Uterus (tissue), 4 donors: ENCODE measurements at places on chromosomes 2 and 18.

GRCh38 chr2:1749489-1750119 is 5.3 kb upstream of the PXDN start:
- no peaks in the 10 kb centered on the region for H3K27me3 ChIP-seq
- no peak for DNase-seq
- no peaks in the 10 kb centered on the region for H3K36me3 ChIP-seq
- no peak overlapping the region for H3K4me3 ChIP-seq
- no peak overlapping the region for H3K27ac ChIP-seq

DNA sequence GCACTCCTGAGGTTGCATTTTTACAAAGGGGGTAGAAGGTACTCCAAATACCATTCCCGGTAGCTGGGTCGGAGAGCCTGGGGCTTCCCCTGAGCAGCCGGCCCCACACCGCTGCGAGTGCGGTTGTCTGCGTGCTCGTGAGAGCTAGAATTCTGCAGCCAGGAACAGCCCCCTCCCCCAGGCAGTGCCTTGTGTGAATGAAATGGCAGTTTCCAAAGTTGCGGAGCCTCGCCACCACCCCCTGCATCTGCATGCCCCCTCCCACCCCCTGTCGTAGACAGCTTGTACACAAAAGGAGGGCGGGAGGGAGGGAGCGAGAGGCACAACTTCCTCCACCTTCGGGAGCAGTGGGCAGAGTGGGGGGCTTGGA is 1.1 kb downstream of the MYCN start:
- H3K4me3 ChIP-seq, result peak overlapping the region; percentile 44
- no peaks in the 10 kb centered on the region for H3K36me3 ChIP-seq
- DNase-seq, result no peak
- H3K4me1 ChIP-seq, result peaks cover 18% of the 10 kb centered on the region
- H3K27ac ChIP-seq, result no peak overlapping the region
- H3K27me3 ChIP-seq, result peaks cover 3% of the 10 kb centered on the region

- H3K27ac ChIP-seq, result peak overlapping the region; percentile 97
- no peaks in the 10 kb centered on the region for H3K36me3 ChIP-seq
- no peak for DNase-seq
- no peaks in the 10 kb centered on the region for H3K27me3 ChIP-seq
Measured at GRCh38 chr18:12703664-12704063, 822 bp downstream of the PSMG2 start.

DNA sequence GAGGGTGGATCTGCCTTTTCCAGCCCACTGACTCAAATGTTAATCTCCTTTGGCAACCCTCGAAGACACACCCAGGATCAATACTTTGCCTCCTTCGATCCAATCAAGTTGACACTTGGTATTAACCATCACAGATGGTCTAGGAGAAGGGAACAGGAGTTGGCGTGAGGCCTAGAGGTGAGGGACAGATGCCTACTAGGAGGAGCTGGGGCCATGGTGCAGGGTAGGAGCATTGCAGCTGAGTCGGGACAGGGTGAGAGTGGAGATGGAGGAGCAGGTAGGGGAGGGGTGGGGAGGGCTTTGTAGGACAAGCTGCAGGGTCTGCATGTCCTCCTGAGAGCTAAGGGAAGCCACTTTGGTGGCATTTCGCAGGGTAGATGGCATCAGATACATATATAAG is 140.0 kb downstream of the VAPA start:
- H3K27ac ChIP-seq, result no peak overlapping the region
- peaks cover 8% of the 10 kb centered on the region for H3K4me1 ChIP-seq
- H3K4me3 ChIP-seq, result no peak overlapping the region
- H3K36me3 ChIP-seq, result no peaks in the 10 kb centered on the region

DNA sequence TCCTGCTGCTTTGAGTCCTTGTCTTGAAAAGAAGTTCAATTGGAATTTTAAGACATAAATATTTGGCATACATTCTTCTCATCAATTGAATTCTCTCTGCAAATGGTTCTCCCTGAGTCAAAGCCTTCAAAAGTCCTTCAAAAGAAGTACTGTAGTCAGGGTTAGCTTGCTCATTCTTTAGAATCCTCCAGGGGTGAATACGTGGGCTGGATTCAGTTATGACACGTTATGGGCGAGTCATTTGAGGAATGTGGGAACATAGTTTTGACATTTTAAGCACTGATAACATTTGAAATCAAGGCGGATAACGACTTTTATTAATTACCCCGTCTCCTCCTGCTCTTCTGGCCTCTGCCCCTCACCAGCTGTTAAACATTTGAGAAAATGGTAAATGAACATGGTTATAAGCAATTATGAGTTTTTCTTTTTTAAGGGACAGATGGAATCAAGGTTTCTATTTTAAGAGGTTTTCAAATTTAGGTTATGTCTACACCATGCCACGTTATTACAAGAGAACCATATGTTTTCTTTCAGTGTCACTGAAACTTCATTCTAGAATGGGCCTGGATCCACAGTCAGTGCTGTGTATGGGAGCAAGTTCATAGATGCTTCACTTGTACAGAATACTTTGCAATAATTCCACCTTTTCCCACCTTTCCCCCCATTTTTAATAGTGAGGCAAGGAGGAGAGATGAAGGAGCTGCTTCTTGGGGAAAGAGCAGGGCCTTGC is 273.1 kb downstream of the TSN start:
- H3K27me3 ChIP-seq, result no peaks in the 10 kb centered on the region
- no peaks in the 10 kb centered on the region for H3K36me3 ChIP-seq
- H3K4me3 ChIP-seq, result no peak overlapping the region
- no peak for DNase-seq
- H3K27ac ChIP-seq, result no peak overlapping the region

DNA sequence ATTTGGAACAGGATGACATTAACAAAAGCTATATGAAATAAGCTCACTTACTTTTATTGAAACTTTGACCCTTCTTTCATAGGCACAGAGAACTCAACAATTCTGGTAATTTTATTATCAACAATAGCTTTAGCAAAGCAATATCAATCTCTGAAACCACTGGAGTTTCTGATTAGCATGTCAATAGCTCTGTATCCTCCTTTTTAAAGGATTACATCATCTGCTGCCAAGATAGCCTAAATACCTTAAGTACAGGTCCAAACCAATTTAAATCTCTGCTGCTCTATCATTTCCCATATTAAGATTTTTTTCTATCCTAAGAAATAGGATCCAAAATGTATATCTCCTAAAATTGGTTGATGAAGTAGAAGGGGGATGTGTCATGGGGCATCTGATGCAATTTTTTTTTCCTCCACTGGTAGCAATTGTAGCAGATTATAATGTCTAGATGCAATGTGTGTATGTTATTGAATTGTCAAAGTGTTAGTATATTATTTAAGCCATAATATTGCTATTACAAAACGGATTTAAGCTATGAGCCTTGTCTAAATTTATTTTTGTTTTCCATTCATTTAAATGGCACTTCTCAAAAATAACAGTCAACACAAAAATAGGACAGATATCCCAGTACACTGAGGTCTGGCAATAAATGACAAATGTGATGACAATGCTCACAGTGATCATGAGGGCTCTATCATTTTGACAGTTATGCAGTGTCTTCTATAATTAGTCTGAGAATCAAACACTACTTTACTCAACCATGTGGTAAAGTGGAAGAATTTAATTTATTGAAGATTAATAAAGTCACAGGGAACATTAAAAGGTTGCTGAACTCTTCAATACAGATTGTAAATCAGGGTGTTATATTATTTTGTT is 328.4 kb downstream of the CDH7 start:
- no peaks in the 10 kb centered on the region for H3K4me1 ChIP-seq
- no peaks in the 10 kb centered on the region for H3K36me3 ChIP-seq
- no peak for DNase-seq
- no peak overlapping the region for H3K27ac ChIP-seq

DNA sequence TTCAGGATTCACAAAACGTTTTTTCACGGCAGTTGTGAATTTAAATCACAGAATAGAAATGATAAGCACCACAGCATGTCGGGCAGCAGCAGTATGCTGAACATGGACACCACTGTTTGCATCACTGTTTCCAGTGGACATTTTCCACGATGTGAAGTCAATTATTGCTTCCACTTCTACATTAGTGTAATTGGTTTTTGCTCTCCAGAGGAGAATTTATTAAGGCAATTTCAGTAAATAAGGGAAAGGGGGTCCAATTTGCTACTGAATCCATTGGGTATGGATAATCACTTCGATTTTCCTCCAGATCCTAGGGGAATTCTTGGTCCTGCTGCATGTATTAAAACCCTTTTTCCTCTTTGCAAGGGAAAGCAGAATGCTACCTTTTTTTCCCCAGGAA is 30.2 kb upstream of the VWC2L start:
- no peaks in the 10 kb centered on the region for H3K36me3 ChIP-seq
- no peak for DNase-seq
- no peaks in the 10 kb centered on the region for H3K27me3 ChIP-seq

DNA sequence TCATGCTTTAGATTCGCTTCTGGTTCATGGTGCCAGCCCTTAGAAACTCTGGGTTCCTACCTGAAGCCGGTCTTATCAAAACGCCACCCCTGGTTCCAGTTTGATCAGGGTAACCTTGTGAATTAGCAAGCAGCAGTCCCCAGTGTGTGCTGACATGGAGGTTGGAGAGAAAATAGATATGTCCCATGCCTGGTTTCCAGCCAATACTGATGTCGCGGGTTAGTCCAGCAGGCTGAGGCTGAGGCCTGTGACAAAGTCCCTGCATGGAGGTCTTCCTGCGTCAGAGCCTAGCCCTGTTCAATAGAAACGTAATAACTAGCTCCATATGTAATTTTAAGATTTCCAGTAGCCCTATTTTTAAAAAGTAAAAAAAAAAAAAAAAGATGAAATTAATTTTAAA is 28.2 kb downstream of the LPIN1 start:
- DNase-seq, result no peak
- H3K4me3 ChIP-seq, result no peak overlapping the region
- H3K27ac ChIP-seq, result no peak overlapping the region
- no peaks in the 10 kb centered on the region for H3K36me3 ChIP-seq
- H3K27me3 ChIP-seq, result no peaks in the 10 kb centered on the region

DNA sequence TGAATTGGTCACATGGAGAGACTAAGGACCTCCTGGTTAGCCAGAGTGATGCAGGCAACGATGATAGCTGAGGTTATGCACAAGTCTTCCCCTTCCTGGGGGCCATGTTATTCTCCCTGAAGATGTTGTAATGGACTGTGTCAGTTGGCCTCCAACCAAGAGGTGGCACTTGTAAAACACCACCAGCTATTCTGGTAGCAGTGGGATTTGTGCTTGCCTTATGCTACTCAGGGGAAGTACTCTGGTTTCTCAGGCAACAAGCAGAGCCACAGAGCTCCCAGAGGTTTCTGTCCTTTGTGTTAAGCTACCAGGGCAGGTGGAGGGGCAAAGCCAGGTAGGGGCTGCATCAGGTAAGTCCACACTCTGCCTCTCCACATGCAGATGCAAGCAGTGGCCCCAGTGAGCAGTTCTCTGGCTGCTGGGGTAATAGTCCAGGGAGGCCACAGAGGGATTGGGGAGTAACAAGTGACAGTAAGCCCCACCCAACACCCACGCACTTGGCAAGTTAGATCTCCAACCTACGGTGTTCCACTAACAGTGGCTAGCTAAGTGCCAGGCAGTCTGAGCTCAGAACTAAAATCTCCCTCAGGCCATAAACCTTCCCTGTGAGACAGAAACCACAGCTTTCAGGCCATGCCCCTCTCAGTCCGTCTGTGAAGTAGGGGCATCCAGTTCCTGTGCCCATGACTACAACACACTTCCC is 99.7 kb downstream of the RND3 start:
- no peaks in the 10 kb centered on the region for H3K27me3 ChIP-seq
- H3K4me3 ChIP-seq, result no peak overlapping the region
- H3K36me3 ChIP-seq, result no peaks in the 10 kb centered on the region
- no peaks in the 10 kb centered on the region for H3K4me1 ChIP-seq
- no peak overlapping the region for H3K27ac ChIP-seq
- DNase-seq, result no peak

GRCh38 chr2:187525163-187525900 is 28.9 kb downstream of the TFPI start:
- no peak overlapping the region for H3K4me3 ChIP-seq
- no peak overlapping the region for H3K27ac ChIP-seq
- H3K36me3 ChIP-seq, result no peaks in the 10 kb centered on the region
- no peaks in the 10 kb centered on the region for H3K27me3 ChIP-seq

DNA sequence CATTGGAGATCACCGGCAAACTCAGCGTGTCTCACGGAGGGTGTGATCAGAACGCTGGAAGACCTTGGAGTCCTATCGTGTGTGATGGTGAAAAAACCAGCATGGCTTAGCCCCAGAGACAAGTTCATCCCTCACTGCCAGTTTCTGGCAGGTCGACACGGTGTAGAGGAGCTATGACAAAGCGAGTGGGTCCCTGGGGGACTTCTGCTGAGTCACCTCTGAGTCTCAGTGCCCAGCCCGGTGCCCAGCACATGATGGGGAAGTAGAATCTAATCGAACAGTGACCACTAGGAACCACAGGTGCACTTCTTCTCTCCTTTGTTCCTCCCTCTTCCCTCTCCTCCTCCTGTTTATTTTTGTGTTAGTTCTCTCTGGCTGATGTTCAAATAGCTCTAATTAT is 45.9 kb upstream of the KCNF1 start:
- no peak overlapping the region for H3K4me3 ChIP-seq
- no peak for DNase-seq
- H3K27me3 ChIP-seq, result no peaks in the 10 kb centered on the region
- H3K4me1 ChIP-seq, result no peaks in the 10 kb centered on the region

DNA sequence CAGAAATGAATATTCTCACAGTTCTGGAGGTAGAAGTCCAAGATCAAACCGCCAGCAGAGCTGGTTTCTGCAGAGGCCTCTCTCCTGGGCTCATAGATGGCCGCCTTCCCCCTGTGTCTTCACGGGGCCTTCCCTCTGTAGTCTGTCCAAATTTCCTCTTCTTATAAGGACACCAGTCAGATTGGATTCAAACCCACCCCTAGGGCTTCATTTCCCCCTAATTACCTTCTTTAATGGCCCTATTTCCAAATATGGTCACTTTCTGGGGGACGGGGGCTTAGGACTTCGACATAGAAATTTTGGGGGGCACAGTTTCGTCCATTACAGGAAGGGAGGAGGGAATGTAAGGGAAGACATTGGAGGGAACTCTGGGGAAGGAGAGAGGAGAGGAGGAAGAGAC is 132.6 kb downstream of the DDX1 start:
- H3K36me3 ChIP-seq, result no peaks in the 10 kb centered on the region
- H3K27ac ChIP-seq, result no peak overlapping the region
- no peak overlapping the region for H3K4me3 ChIP-seq

- no peaks in the 10 kb centered on the region for H3K36me3 ChIP-seq
- DNase-seq, result no peak
- no peak overlapping the region for H3K27ac ChIP-seq
- H3K27me3 ChIP-seq, result no peaks in the 10 kb centered on the region
- no peak overlapping the region for H3K4me3 ChIP-seq
Measured at GRCh38 chr2:44547718-44548117, 186.0 kb downstream of the CAMKMT start.

DNA sequence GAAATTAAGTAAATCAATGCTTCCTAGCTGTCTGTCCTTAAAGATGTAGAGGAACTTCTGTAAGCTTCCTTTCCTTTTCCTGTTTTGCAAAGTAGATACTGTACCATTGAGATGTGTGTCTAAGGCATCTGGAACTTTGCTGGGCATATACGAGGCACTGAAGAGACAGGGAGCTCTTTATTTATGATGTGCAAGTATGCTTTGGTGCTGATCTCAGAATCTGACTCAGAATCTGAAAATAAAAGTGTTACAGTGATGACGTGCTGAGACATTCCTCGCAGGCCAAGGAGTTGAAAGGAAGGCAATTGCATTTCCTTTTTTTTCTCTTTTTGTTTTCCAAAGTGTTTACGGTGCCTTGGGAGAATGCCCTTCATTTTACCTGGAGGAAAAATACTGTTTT is 230.9 kb upstream of the RGPD4 start:
- H3K36me3 ChIP-seq, result no peaks in the 10 kb centered on the region
- H3K4me1 ChIP-seq, result no peaks in the 10 kb centered on the region
- no peak for DNase-seq
- no peak overlapping the region for H3K4me3 ChIP-seq
- H3K27me3 ChIP-seq, result no peaks in the 10 kb centered on the region

GRCh38 chr2:235709124-235709813 is 215.4 kb downstream of the AGAP1 start:
- no peak overlapping the region for H3K4me3 ChIP-seq
- no peaks in the 10 kb centered on the region for H3K27me3 ChIP-seq
- H3K36me3 ChIP-seq, result no peaks in the 10 kb centered on the region
- H3K4me1 ChIP-seq, result no peaks in the 10 kb centered on the region
